Naive thymus-derived CD4-positive, alpha-beta T cell (primary cell): ENCODE measurements at places on chromosomes 3 and 15. TPM values are rescaled to one million over a fixed set of nuclear protein-coding genes. Genes with fewer than 3 reads are reported as not detected.
A peak's percentile ranks its signal among the peaks of the same experiment; 100 is the strongest.

- no peak for DNase-seq
Observed at GRCh38 chr15:83709241-83709640, 55.3 kb downstream of the ADAMTSL3 start.

DNA sequence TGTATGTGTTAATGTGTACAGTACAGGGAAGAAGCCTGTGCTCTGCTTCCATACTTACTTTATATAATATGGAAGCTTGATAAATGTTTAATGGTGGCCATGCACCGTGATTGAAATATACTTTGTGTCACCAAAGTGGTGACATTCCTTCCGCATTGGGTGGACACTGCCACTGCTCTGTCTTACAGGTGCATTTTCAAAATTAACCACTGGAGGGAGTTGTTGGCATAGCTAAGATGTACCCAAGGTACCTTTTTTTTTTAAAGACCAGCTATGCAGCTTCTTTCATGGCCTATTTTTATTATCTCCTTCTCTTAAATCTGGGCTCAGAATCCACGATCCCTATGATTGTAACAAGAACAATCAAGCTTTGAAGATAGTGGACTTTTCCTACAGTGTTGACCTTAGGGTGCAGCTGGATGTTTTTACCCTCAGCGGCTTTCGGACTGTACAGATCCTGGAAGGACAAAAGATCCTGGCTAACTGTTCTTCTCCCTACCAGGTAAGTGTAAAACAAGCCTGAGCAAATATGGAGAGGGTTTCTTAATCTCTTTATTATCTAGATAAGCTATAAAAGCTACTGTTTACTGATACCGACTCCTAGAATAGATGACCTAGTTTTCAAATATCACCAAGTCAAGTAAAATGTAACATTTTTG, 21.6 kb upstream of the PAK6 start:
- peak; percentile 50 for DNase-seq

GRCh38 chr15:60782316-60782715, 303.4 kb upstream of the ICE2 start:
- DNase-seq = no peak

DNA sequence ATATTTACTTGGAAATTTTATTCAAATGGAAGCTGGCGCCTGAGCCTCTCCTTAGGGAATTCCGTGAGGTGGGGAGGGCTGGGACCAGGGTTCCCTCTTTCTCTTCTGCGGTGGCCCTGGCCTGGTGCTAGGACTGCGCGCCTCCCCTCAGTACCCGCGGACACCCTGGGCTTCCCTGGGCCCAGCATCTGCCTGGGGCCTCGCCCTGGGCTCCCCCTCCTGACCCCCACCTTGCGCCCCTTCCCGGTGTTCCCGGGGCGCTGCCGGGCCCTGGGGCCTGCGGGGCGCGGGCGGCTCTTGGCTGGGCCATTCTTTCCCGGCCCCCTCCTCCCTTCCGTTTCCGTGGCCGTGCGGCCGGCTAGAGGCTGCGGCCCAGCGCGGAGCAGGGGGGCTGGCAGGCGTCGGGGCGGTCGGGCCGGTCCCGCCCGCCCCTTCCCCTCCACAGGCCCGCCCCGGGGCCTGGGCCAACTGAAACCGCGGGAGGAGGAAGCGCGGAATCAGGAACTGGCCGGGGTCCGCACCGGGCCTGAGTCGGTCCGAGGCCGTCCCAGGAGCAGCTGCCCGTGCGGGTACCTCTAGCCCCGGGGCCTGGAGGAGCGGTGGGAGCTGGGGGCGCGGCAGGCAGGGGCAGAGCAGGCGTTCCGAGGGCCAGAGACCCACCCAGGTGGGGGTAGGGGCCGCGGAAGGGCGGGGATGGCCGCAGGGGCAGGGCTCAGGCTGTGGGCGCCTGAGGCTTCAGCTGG, at the start of gene FES:
TSS of gene FES (plus strand) at position 529 of the 743 bp plus-strand sequence. CDS start 542 bp downstream, outside the sequence.
- no peak for DNase-seq

- DNase-seq = no peak
Observed at GRCh38 chr3:143166376-143166775, 46.8 kb downstream of the CHST2 start.

DNA sequence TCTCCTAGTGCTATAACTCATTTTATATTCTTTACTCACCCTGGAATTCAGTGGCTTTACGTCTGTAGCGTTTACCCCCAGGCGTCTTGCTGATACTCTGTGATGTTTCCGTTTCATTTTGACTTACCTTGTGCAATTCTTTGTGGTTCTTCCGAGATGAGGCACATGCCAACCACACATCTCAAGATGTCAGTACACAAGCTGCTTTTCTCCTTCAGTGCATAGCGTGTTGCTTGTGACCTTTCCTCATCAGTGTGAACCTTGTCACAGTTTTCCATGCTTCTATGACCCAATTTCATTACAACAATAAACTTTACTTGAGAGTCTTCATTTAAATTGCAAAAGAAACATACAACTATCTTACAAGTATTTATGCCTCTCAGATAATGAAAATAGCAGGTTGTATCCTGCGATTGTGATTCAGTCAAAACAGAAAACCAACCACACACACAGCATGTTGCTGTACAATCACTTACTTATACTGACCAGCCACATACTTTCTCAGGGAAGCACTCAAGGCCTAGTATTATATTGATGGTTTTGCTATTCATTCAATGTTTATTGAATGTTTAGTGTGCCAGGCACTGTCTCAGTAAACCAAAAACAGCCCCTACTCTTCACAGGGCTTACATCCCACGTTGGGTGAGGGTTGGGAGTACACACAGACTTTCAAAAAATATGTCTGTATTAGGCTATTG, 4.6 kb upstream of the TBL1XR1 start:
- DNase-seq = peak; percentile 81

GRCh38 chr3:170730071-170730812, 139.8 kb downstream of the RPL22L1 start:
- DNase-seq = no peak

DNA sequence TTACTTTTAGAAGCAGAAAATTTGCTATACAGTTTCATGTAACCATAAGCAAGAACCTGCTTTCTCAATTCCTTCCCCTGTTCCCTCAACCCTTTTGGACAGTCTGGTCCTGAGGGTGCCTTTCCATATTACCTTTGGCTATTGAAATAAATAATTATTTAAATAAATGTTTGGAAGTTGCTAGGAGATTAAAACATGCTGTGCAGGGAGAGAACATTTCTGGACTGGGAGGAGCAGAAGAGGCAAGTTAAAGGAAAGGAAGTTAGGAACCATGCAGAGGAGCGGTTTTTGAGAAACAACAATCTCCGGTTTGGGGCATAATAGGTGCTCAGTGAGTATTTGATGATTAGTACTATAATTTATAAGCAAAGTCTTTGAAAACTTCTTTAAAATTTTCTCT, 41.8 kb downstream of the ZNF609 start:
- DNase-seq = no peak

DNA sequence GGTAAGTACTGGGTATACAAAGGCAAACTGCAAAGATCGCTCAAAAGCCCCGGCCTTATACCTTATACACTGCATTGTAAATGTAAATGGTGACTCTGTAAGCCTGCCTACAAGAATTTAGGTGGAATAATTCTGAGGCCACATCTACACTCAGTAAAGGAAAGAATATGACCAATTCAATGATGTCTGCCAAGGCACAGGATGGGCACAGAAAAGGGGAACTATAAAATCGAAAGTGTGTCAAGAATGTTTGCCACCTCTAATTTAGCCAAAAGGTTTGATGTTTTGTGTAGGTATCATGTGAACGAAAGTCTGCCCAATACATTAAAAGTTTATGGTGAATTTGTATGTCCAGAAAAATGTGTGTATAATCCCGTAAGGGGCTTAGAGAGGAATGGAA, 96.1 kb downstream of the FOXP1 start:
- DNase-seq = no peak

- DNase-seq = peak; percentile 19
Observed at GRCh38 chr15:50764461-50765194, 878 bp downstream of the SPPL2A start.

GRCh38 chr3:128702391-128702790, 23.6 kb upstream of the RAB7A start:
- no peak for DNase-seq

DNA sequence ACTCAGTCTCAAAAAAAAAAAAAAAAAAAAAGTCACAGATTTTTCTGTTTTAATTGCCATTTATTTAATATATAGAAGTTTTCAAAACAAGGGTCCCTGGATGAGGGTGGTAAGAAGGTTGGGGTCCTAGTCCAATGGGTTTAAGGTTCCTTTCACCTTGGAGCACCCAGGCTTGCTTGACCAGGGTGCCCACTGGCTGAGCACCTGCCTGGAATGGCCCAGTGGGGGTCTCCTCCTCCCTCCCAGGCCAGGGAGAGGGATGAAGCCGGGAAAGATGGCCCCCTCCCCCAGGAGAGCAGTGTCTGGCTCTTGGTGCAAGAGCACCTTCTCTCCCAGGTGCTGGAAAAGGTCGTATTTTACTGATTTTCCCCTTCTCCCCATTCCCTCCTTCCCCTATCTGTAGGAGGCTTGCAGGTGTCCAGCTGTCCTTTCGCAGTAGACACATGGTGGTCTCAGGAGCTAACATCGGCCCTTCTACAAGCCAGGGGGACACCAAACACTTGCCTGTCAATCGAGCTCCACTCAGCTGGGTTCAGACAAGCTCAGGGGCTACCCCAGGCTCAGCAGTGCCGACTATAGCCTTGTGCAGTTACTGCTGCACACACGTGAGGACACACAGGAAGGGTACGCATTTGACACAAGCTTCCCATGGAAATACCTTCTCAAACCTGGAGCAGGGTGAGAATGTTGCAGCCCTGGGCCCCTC, 112.3 kb upstream of the KLF13 start:
- DNase-seq = peak; percentile 49

DNA sequence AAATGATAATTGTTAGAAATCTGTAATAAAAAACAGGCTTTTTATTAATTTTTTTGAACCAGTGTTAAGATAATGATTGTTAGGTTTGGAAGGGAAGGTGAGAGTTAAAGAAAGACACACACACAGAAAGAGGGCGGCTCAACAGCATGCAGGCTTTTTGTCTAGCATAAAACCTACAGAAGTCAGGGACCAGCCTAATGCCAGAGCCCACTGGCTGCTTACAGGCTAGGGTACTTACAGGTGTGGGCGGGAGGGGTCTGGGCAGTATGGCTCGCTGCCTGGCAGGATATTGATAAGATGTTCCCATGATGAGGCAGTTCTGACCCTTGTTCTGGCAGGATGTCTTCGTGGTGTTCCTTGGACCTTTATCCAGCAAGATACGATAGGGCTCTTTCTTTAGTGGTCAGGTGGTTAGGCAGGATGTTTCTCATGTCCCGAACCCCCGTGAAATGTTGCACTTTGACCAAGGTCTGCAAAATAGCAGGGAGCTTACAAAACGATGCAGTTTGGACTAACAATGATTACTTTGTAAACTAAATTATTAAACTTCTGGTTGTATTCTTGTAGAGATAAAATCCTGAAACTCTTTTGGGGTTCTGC, 84.7 kb downstream of the DCUN1D1 start:
- no peak for DNase-seq

DNA sequence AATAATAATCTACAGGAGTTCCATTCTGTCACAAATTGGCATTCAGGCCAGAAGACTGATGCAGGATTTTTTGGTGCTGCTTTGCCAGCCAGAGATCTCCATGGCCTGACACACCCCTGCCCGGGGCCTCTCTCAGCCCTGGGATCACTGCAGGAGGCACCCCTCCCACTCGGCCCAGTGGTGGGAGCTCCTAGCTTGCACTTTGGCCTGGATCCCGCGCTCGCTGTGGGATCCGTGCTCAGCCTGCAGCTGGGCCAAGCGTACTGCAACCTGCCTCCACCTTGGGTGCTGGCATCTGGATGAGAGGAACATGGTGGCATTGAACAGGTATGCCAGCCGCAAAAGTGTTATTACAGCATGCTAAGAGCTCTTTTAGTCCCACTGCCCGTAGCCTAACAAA, 656.7 kb upstream of the CCDC54 start:
- DNase-seq = no peak

GRCh38 chr15:41231422-41232226, 556 bp downstream of the CHP1 start:
- no peak for DNase-seq

GRCh38 chr3:55782807-55783206, 295.7 kb upstream of the WNT5A start:
- DNase-seq = no peak

- DNase-seq = no peak
Observed at GRCh38 chr3:169694117-169694516, 30.6 kb upstream of the MECOM start.

DNA sequence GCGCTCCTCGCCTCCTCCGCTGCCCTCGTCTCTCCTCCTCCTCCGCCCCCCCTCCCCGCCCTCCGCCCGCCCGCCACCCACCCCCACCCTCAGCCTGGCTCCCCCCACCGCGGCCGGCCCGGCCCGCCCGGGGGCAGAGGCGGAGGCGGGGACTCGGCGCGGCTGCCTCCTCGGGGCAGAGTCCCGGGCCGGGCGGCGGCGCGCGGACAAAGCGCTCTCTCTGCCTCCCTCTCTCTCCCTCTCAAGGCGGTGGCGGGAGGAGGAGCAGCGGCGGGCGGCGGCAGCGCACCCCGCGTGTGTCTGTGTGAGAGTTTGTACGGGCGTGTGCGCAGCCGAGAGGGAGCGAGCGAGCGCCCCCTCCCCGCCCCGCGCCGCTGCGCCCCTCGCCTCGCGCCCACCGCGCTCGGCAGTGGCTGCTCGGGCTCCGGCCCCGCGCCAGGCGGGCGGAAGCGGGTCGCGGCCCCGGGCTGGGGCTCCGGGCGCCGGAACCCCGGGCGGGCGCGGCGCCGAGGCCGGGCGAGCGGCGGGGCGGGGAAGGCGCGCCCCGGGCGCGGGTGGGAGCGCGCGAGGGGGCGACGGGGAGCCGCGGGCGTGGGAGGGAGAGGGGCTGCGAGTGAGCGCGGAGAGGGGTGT, at the start of gene IGF2BP2:
TSS of gene IGF2BP2 (minus strand) at position 37 of the 633 bp plus-strand sequence. CDS start 82 bp downstream, outside the sequence.
- peak; percentile 65 for DNase-seq

DNA sequence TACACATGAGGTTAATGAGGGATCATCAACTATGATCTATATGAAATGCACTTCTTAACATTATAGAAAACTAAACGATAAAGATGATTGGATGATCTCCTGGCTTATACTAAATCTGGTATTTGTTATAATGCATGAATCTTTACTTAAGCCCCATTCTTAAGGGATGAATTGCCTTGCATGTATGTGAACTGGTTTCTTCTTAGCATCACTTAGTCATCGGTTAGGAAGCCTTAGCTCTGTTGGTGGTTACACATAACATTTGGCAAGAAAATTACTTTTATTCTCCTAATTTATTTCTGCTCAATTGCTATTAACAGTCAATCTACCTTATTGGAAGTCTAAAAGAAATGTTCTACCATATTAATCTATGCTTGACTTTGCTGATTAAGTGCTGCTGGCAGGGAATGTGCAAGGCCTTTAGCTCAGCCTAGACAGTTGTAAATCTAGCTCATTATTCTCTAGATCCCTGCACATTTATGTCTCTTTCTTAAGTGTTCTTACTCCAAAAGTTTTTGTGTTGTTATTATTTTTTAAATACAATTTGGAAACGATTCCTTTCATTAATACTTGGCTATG, 356.0 kb downstream of the ZPLD1 start:
- no peak for DNase-seq

DNA sequence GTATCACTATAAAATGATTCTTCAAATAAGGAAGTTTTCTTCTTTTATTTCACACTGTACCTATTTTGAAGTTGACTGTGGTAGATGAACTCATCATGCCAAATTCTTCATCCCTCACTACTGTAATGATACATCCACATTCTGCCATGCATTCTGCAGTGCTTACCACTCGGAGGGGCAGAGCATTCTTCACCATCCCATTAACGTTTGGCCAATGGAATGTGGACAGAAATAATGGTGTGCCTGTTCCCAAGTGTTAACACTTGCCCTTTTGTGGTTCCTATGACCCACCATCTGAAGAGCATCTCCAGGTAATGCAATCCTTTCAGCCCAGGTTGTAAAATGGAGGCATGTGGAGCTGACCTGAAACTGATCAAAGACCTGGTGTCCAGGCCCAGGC, 18.6 kb downstream of the GOLIM4 start:
- no peak for DNase-seq

TNFAIP8L3 gene
- polyA plus RNA-seq = not detected

GOLGA8J gene
- polyA plus RNA-seq = not detected

ACAN gene
- polyA plus RNA-seq = 0.04 TPM

CISH gene
- 134 TPM for polyA plus RNA-seq
